ENCODE measurements at places on chromosomes 12 and 14.

DNA sequence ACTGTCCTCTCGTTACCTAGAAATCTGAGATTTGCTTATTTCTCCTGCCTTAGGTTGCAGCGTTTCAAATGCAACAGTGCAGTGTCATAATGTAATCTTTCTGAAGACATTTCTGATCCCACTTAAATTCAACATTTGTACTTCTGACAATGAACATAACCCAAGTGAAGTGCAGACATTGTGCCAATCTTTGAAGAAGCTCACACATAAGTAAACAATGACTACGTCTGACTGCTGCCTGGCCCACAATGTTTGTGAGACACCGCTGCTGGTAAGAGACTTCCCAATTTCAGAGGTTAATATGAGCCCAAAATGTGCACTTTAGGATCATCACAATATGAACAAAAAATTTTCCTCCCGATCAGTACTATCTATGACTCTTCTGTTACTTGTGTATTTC lies 84.6 kb upstream of the BCL2L14 start:
- no peak for DNase-seq

- DNase-seq: no peak
These were observed 138.6 kb downstream of the EPS8 start for GRCh38 chr12:15650399-15651128.

DNA sequence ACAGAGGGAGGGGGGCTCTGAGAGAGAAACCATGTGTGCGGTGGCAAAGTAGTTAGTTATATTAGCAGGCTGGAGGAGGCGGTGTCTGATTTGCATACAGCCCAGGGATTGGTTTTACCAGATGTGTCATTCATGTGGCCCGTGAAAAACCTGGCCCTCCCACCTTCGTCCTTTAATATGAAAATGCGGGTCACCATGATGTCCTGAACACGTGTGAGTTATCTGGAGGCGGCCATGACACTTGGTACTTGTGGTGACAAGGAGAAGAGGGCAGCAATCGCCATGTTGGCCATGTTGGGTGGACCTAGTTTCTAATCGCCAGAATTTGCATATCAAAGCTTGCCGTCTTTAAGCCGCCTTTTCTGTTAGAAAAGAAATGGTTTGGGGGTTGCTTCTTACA lies 108.8 kb downstream of the RAD51B start:
- no peak for DNase-seq

- no peak for DNase-seq
These were observed 27.4 kb downstream of the GALNT16 start for GRCh38 chr14:69287098-69288010.

- no peak for DNase-seq
These were observed 135.6 kb downstream of the SLC25A21 start for GRCh38 chr14:37036669-37037341.

GRCh38 chr14:26289891-26290486 lies 307.8 kb downstream of the NOVA1 start:
- no peak for DNase-seq

DNA sequence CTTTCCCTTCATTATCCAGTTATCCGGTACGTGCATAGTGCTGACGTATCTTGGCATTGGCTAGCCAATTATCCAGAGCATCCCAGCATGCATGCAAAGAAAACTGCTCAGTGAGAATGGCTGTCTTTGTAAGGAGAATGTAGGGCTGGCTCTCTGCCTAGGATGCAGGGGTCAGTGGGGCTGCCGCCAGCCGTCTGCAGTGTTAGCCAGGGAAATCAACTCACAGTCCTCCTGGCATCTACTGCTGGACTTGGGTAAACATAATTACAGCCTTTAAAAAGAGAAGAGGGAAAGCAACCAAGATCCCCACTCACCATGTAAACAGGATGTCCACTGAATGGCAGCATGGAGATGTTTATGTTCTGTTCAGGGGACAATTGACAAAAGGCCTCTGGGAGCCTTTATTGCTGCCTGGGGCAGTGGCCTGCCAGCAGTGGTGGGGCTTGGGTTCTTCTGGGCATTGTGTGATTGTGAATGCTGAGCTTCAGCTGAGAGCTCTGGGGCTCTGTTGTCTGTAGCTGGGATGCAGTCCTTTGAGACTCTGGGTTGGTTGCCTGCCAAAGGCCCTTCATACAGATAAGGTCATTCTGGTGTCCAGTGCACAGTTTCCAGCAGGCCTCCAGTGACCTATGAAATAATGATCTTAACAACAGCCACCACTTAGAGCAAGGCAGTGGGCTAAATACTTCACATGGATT lies 121.8 kb downstream of the TBC1D30 start:
- no peak for DNase-seq

DNA sequence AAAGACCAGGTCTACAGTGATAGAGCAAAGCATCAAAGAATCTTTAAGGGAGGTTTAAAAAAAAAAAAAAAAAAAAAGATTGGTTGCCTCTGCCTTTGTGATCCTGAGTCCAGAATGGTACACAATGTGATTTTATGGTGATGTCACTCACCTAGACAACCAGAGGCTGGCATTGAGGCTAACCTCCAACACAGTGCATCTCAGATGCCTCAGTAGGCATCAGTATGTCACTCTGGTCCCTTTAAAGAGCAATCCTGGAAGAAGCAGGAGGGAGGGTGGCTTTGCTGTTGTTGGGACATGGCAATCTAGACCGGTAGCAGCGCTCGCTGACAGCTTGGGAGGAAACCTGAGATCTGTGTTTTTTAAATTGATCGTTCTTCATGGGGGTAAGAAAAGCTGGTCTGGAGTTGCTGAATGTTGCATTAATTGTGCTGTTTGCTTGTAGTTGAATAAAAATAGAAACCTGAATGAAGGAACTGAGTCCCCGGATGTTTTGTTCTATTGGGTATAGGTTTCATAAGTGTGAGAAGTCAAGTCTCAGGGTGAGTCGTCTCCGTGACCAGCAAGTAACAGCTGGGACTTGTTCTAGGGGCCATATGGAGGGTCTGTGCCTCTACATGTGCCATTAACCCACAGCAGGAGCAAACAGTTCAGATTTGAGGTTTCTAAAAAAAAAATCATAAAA lies 9.3 kb downstream of the PEBP1 start:
- DNase-seq: no peak

- DNase-seq: no peak
These were observed 37.2 kb downstream of the CRADD start for GRCh38 chr12:93714382-93714781.

GRCh38 chr12:19967001-19967400 lies 401.3 kb upstream of the PDE3A start:
- DNase-seq: no peak

DNA sequence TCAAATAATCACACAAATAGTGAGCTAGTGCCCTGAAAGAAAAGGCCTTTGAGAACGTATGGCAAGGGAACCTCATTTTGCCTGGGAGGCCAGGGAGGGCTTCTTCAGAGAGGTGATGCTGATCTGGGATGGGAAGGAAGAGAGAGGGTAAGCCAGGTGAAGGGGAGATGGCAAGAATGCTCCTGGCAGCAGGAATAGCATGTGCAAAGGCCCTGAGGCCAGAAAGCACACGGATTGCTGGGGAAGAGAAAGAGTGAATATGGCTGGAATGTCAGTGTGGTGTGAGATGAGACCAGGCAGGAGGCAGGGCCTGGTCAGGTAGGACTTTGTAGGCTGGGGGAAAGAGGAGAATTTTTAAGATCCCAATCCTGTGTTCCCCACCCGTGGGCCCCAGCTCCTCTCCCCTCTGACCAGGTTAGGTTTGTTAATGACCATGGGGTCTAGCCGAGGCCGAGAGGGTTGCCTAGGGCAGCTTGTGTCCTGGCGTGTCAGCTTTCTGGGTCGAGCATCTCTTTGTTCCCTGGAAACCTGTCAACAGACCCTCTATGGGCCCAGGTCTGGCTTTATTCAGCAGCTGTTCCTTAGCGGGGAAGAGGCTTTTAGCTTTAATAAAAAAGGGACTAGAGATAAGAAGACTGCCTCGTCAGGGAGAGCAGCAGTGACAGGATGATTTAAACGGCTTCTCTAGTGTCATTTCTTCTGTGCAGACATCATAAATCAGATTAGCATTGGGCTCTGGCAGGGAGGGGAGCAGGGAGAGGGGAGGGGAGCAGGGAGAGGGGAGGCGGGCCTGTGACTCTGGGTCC lies 123.4 kb downstream of the ADCK1 start:
- no peak for DNase-seq

DNA sequence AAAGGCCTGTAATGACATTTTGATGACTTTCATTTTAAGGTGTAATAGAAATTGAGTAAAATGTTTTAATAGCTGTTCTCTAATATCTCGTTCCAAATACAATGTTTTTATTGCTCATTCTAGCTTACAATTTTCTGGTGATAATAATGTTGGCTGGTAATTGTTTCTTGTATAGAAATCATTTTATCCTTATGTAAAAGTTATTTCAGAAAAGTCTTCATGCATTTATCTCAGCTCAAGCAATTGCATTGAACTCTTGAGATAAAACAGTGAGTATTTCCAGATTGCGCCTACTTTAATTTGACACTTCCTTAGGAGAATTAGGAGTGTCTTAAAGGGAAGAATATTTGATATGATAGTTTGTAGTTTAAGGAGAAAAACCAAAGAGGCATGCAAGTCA lies 4.0 kb downstream of the RMST start:
- DNase-seq: no peak

- DNase-seq: no peak
These were observed 121.3 kb upstream of the PARP11 start for GRCh38 chr12:3994500-3994899.

- DNase-seq: no peak
These were observed 91.6 kb downstream of the EGLN3 start for GRCh38 chr14:33859306-33859705.

- DNase-seq: no peak
These were observed 422.3 kb upstream of the DCN start for GRCh38 chr12:91604897-91605296.

GRCh38 chr14:99330316-99331240 lies 58.6 kb upstream of the BCL11B start:
- no peak for DNase-seq

GRCh38 chr12:19740472-19741131 lies 301.3 kb downstream of the AEBP2 start:
- DNase-seq: no peak

DNA sequence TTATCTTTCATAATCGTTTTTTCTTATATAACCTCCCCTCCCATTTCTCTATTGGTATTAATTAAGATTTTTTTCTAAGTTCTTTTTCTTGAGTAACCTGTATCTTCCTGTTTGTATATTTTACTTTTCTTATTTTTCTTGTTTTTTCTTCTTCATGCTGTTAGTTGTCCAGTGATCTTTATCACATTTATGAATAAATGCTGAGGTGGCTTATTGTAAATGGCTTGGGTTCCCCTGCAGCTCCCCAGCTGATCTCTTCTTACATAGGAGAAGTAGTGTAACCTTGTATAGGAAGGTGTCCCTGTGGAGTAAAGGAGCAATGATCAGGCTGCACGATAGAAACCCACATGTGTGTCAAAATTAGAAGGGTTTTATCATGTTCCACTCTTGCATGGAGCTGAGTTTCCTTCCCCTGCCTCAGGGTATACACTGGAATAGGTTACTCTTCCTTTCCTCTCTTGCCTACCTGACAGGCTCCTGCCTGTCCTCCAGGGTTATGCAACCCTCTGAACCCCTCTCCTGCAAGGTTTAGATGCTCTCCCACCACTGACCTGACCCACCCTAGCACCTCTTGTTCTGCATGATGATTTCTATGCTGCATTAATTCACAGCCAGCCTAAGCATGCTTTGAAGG lies 334.8 kb upstream of the RGS6 start:
- no peak for DNase-seq

- no peak for DNase-seq
These were observed 7.2 kb downstream of the EEA1 start for GRCh38 chr12:92921877-92922276.

- no peak for DNase-seq
These were observed 2.2 kb upstream of the GUCY2C start for GRCh38 chr12:14698555-14698954.

DNA sequence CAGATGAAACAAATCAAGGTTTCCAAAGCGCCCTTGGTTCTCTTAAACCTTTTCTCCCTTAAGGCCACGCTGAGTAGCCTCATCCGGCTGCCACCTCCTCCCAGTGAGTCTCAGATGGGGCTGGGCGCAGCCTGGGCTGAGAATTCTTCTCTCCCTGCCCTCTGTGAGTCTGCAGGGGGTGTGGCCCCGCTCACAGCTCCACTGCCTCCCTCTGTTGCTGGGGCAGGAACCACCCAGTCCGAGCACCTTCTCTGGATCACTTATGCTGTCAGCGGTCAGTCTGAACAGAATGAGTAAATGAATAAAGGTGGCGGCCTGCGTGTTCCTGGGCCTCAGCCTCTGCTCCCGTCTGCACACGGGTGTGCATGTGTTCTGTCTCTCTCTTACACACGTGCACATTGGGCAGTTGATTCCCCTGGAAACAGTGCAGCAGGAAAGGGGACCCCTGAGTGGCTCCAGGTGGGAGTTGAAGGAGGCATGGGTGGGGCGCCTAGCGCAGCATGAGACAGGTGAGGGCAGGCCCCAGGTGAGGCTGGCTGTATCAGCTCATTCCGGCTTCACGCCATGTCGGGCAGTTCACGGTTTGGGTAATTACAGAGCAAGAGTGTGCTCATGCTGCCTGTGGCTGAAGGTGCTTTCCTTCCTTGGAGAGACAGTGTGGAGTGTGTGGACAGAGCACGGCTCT lies 4.3 kb downstream of the PAPLN start:
- DNase-seq: no peak

- DNase-seq: no peak
These were observed 143.5 kb downstream of the PAX9 start for GRCh38 chr14:36805131-36805559.

- no peak for DNase-seq
These were observed 96.1 kb upstream of the SLC16A7 start for GRCh38 chr12:59499774-59500173.

- DNase-seq: no peak
These were observed 29.4 kb upstream of the CTDSP2 start for GRCh38 chr12:57875753-57876547.

GRCh38 chr12:27034607-27035293 lies 12.4 kb downstream of the MED21 start:
- no peak for DNase-seq

DNA sequence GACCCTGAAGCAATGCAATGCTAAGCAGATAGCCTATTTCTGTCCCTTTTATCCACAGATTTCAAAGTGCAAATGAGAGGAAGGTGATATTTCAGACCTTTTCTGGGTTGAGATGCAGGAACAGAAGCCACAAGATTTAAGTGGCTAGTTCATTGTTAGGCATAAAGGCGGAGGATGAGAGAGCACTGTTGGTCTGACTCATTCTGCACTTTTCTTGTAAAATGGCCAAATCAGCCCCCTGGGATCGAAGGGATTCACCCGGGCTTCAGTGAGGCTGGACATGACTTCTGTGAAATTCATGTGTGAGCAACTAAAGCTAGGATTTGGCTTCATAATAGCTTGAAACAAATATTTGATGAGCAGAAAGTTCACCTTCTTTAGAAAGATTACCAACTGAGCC lies 101.9 kb upstream of the OVCH1 start:
- no peak for DNase-seq
